Fibroblast of villous mesenchyme (primary cell): ENCODE measurements at places on chromosomes 12 and 14. TPM values are rescaled to one million over a fixed set of nuclear protein-coding genes. Genes with fewer than 3 reads are reported as not detected.

DNA sequence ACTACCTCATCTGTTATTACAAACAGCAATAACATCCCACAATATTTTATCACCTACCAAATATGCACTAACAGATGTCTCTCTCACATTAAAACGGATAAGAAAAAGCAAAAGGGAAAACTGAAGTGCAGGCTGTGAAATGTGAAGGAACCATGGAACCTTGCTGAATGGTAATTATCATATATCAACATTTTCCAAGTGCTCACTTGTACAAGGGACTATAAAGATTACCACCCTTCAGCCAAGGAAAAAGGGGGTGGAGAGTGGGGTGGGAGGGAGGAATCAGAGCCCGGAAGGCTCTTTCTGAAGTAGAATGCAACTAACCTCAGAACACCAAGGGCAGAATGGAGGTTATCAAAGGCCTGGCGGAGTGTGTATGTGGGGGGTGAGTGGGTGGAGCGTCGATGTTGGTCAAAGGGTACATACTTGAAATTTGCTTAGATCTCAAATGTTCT lies 1.2 kb downstream of the SNX6 start:
- peak; percentile 49 for DNase-seq

- no peak for DNase-seq
Observed at GRCh38 chr14:52778702-52779101, 12.7 kb downstream of the GNPNAT1 start.

FGD4 gene
- total RNA-seq, result 4.7 and 8.1 TPM in 2 replicates

DNA sequence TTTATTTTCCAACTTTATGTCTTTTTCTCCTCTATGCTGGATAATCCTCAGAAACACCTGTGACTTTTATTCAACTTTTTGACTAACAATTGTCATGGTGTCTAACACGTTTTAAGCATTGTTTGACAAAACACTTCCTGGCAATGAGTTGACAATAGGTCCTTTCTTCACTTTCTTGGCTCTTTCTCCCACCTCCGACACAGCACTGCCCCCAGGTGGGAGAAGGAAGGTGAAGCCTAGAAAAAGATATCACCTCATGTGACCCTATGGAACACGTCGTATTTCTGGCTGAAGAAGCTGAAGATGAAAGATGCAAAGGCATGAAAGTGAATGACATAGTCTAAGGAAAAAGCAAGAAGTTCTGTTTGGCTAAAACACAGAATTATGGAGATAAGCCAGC lies 430.0 kb downstream of the ETNK1 start:
- peak; percentile 5 for DNase-seq

- DNase-seq, result peak; percentile 42
Observed at GRCh38 chr14:55580470-55581341, 699 bp downstream of the KTN1 start.

GZMH gene
- total RNA-seq, result not detected in 2 replicates

GRCh38 chr14:94043756-94044475 lies 17.8 kb downstream of the OTUB2 start:
- DNase-seq, result no peak

KCNC2 gene
- total RNA-seq, result 0.43 TPM in 1 of 2 replicates, not detected in the other

SCNN1A gene
- total RNA-seq, result under 0.01 and 0.32 TPM in 2 replicates

DNA sequence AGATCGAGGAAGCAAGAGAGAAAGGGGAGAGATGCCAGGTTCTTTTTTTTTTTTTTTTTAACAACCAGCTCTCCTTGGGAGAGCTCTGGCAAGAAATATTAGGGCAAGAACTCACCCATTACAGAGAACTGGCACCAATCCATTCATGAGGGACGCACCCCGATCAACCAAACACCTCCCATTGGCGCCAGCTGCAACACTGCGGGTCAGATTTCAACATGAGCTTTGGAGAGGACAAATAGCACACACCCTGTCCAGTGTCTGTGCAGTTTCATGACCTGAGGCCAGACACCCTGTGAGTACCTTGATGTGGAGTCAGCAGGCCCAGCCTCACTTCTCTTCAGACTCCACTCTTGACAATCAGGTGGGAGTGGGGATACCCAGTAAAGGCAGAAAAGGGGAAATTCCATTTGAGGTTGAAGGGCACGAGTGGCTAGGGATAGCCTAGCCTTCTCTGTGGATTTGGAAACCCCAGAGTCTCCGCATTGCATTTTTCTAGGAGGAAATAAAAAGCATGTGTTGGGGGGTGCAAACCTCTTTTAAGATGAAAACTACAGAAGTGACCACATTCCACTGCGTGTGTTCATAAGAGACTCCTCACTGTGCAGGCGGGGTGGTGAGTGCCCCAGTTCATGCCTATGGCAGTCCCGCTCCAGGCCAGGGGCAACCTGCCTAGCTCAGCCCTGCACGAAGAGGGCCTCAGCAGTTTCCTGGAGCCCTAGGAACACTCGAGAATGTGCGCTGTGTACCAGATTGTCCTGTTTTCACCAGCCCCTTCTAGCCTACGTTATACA lies 42.4 kb upstream of the GPATCH2L start:
- DNase-seq, result no peak

GRCh38 chr12:22700106-22700505 lies 75.1 kb downstream of the ETNK1 start:
- no peak for DNase-seq

- DNase-seq, result no peak
Observed at GRCh38 chr14:90159146-90159545, 97.2 kb upstream of the PSMC1 start.

DNA sequence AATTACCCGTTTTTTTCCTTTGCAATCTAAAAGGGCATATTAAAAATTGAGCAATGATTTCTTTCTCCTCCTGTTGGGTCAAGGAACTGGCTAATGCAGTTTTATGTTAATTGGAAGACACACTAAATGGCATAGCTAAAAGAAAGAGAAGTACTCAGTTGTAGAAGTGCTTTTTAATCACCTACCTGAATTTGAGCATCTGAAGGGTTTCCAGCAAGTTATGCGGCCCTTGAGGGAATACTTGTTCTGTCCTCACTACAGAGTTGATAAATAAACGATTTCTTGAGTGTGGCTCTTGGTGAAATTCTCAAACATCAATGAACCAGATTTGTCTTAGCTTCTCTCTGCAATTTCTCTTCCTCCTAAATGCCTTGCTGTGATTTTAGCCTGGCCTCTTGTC lies 184.1 kb upstream of the RPH3A start:
- DNase-seq, result no peak

DNA sequence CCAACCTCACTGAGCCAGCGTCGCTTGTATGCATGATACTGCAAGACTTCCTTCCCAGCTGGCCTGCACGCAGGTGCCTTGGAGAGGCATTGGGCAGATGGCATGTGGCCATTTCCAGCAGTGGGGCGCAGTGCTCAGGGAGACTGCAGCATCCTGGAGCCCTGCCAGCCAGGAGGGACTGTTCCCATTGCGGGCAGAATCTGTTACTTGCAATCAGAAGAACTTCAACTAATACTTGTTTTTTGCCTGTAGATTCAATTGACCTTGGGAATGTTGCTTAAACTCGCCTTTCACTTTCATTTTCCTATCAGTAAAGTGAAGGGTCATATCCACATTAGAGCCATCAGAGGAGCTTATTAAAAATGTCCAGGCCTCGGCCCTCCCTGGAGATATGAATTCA lies 29.8 kb downstream of the ANKRD9 start:
- peak; percentile 34 for DNase-seq

AKAP3 gene
- total RNA-seq, result 0.64 and 1.3 TPM in 2 replicates

DNA sequence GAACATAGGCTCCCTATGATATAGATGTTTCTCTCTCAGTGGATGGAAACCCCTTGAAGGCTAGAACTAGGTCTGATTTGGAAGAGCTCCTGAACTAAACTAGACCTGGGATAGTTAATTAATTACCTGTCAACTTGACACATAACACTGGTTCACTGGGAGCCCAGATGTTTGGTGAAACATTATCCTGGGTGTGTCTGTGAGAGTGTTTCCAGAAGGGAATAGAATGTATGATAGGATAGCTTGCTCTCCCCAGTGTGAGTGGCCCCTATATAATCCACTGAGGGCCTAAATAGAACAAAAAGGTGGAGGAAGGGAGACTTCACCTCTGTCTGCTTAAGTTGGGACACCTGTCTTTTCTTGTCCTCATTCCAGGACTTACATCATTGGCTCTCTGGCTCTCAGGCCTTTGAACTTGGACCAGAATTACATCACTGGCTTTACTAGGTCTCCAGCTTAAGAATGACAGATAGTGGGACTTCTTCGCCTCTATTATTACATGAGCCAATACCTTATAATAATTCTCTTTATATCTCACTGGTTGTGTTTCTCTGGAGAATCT lies 194.1 kb downstream of the KTN1 start:
- DNase-seq, result no peak

GRCh38 chr12:58818546-58818945 lies 101.8 kb downstream of the LRIG3 start:
- no peak for DNase-seq

POTEG gene
- not detected in 2 replicates for total RNA-seq
